SK-MEL-5 (cell line): ENCODE measurements at places on chromosomes 1 and 21. TPM values are rescaled to one million over a fixed set of nuclear protein-coding genes. Genes with fewer than 3 reads are reported as not detected.

GRCh38 chr1:225486856-225487255 is 59.0 kb upstream of the LBR start:
- no peak for DNase-seq

DNA sequence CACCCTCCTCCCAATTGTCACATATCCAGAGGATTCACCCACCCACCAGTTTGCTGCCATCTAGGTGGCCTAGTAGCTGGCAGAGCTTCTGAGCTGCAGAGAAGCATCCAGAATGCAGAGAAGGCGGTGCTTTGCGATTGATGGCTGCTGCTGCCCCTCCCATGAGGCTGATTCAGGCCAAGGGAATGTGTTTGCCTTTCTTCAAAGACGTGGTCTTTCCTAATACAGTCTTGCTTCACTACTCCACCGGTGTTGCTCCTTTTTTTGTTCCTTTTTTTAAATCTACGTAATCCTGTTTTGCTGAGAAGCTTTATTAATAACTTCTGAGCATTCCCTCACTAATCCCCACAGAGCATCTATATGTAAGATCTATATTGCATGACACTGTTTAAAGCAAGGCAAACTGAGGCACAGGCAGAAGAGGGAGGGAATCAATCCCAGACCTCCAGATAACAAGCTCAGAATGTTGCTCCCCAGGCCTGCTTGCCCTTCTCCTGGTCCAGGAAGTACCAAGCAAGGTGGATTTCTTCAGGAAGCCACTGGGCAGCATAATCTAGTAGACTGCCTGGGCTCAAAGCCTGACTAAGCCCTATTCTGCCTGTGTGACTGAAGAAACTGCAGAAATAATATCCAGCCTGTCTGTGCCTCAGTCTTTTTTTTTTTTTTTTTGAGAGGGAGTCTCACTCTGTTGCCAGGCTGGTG is 275.5 kb upstream of the FMN2 start:
- peak; percentile 41 for DNase-seq

DNA sequence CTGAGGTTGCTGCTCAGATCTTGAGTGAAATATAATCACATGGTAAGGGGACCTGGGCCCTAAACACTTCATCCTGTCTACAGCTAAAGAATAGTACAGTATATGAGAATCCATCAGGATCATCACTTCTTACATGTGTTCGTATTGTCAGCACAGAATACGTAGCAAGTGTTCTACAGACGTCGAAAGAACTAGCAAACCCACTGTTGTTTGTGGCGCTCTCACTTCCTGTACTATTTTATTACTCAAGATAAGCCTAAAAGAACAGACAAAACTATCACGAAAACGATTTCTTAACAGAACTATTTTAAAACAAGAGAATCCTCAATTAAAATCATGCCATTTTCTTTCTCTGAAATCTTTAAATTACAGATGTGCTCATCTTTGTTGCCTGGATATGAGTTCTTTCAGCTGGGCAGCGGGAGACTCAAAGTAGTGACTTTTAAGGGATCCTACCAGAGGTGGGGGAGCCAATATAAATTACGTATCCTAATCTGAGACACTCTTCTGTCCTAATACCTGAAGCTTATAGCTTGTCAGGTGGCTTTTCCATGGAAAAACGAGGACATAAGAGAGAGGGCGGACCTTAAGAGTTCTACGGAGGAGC is 724 bp downstream of the ST7L start:
- DNase-seq, result peak; percentile 14

GRCh38 chr1:55636696-55637095 is 421.5 kb upstream of the USP24 start:
- no peak for DNase-seq

DNA sequence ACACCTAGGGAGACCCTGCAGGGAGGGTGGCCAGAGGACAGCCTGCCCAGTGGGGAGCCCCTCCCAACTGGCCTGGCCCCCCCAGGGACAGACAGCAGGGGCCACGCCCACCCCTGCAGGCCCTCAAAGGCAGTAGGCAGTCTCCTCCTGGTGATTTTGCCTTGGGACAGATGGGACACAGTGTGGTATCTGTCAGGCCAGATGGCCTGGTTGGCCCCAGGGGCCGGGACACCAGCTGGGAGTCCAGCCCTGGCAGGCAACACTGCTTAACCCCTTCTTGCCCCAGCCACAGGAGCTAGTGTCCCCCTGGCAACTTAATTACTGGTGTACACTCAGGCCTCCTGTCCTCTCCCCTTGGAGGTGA is 17.8 kb downstream of the IFFO2 start:
- DNase-seq, result no peak

GRCh38 chr1:198597690-198598430 is 41.0 kb upstream of the PTPRC start:
- DNase-seq, result no peak

DNA sequence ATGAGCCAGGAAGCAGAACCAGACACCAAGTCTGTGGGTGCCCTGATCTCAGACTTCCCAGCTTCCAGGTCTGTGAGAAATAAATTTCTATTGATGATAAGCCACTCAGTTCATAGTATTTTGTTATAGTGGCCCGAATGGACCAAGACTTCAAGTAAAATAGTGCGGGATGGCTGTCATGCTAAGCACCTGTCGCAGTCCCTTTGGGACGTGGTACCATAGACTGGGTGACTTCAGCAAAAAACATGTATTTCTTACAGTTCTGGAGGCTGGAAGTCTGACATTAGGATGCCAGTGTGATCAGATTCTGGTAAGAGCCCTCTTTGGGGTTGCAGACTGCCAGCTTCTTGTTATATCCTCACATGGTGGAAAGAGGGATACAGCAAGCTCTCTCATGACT is 2.6 kb upstream of the C1orf198 start:
- DNase-seq, result no peak

GRCh38 chr21:24097181-24097580 is 1510.1 kb downstream of the MRPL39 start:
- no peak for DNase-seq

- DNase-seq, result no peak
Observed at GRCh38 chr1:50582346-50582745, 159.1 kb upstream of the DMRTA2 start.

DNA sequence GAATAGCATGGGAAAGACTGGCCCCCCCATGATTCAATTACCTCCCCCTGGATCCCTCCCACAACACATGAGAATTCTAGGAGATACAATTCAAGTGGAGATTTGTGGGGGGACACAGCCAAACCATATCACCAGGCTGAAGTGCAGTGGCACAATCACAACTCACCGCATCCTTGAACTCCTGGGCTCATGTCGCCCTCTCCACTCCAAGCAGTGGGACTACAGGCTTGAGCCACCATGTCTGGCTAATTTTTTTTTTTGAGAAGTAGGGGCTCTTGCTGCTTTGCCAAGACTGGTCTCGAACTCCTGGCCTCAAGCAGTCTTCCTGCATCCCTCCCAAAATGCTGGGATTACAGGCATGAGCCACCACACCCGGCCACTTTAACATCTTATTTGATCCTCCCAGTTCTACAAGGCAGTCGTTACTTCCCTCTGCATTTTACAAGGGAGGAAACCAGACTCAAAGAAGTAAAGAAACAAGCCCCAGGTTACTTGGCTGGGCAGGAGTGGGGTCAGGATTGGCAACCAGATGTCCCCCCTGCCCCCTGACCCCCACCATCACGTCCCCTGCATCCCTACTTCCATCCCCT is 26.9 kb upstream of the ACTL8 start:
- DNase-seq, result no peak

DNA sequence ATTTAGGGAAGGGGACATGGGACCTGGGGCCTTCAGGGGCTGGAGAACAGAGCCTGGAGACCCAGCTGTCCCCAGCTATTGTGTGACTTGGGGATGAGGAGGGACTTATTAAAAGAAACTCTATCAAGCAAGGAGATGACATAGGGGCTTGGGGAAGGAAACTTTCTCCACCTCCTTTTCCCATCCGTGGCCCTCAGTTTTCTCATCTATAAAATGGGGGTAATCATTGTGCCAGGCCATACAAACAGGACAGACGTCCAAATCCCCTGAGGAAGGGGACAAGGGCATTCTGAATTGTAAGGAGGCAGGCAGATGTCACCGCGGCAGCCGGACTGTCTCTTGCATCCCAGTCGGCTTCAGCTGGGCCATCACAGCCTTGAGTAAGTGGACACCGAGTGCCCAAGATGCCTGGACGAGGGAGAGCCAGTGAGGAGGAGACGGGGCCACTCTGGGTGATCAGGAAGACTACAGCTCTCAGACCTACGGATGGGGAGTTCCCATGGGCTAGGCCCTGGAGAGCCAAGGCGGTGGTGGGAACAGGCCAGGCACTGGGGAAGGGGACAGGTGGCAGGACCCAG is 1.9 kb downstream of the FBXO2 start:
- no peak for DNase-seq

- no peak for DNase-seq
Observed at GRCh38 chr1:98304888-98305287, 356.6 kb upstream of the SNX7 start.

DNA sequence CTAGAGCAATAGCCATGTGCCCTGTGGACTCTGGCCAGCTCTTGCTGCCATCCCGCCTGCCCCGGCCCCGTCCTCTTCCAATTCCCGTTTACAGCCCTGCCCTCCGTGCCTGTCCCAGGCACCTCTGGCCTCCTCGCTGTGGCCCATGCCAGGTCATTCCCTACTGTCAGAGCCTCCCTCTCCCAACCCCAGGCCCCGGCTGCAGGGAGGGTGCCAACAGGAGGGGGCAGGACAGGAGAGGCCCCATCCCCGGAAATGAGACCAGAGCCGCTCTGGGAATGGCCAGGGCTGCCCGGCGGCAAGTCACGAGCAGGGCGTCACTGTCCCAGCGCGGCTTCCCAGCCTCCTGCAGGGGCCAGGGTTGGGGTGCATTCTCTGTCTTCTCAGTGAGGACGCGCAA is 23.5 kb upstream of the TSPEAR start:
- DNase-seq, result no peak

- DNase-seq, result no peak
Observed at GRCh38 chr1:23187637-23188036, 19.0 kb upstream of the LUZP1 start.

DNA sequence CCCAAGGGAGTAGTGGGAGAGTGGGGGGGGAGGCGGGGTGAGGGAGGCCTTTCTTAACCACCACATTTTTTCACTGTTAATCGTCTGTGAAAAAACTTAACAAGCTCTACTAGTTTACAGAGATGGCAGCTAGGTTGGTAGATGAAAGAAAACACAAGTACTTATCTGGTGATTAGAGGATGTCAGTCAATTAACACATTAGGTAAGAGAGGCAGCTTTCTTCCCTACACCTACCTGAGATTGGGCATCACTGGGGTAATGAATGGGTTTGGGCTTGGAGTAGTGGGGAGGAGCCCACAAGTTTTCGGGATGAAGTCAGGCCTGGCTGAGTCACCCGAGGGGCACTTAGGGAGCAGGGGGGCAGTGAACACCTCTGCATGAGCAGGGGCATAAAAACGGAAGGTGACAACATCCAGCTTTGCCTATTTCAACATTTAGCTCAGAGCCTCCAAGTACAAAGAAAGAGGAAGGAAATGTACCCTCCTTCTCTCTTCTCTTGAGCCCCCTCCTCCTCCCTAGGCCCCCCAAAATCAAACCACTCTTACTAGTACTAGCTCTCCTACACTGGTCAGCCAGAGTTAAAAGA is 2.5 kb downstream of the LBR start:
- no peak for DNase-seq

- no peak for DNase-seq
Observed at GRCh38 chr1:167431909-167432650, 86.2 kb downstream of the CD247 start.

- no peak for DNase-seq
Observed at GRCh38 chr1:161069731-161070270, at the start of gene ARHGAP30. Gene ARHGAP30, minus strand, starts transcription at chr1:161069891. Its CDS starts 267 bp downstream, at chr1:161069624.

LYST gene
- total RNA-seq, result 146 and 166 TPM in 2 replicates

CELA2B gene
- total RNA-seq, result not detected in 2 replicates

SPATA17 gene
- total RNA-seq, result 0.85 and 1.5 TPM in 2 replicates

AMY1A gene
- total RNA-seq, result not detected in 2 replicates

SPATA45 gene
- total RNA-seq, result 0.40 TPM in 1 of 2 replicates, not detected in the other

KIFAP3 gene
- 12.8 and 14.7 TPM in 2 replicates for total RNA-seq

PTCH2 gene
- 0.03 TPM in 1 of 2 replicates, not detected in the other for total RNA-seq

OR2G6 gene
- total RNA-seq, result not detected in 2 replicates

PRKAB2 gene
- total RNA-seq, result 18.0 and 21.3 TPM in 2 replicates

TOE1 gene
- total RNA-seq, result 10.5 and 13.5 TPM in 2 replicates
